Activated CD4-positive, alpha-beta T cell treated with anti-CD3 and anti-CD28 coated beads, Interleukin-2, amount 50 U/mL, for 4 hours (primary cell): ENCODE measurements at places on chromosomes 5 and 9.
A peak's percentile ranks its signal among the peaks of the same experiment; 100 is the strongest.

- DNase-seq = peak; percentile 36
Measured at GRCh38 chr5:119079318-119079921, 8.5 kb downstream of the DMXL1 start.

GRCh38 chr5:168318240-168318639 lies 26.8 kb downstream of the WWC1 start:
- no peak for DNase-seq

- DNase-seq = no peak
Measured at GRCh38 chr5:138472353-138472752, 7.1 kb downstream of the EGR1 start.

DNA sequence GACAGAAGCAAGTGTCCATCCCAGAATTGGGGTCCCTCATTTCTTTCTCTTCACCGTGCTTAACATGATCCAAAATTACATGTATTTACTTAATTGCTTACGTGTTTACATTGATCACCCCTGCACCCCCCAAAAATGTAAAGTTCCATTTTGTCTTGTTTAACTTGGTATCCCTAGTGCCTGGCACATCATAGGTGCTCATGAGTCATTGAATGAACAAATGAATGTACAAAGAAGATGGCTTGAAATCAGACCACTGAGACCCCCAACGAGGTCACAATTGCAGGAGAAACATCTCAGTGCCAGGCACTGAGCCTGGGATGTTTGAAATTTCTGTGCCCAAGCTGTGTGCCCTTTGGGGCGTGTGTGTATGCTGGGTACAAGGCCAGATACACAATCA lies 45.2 kb upstream of the NDFIP1 start:
- no peak for DNase-seq

DNA sequence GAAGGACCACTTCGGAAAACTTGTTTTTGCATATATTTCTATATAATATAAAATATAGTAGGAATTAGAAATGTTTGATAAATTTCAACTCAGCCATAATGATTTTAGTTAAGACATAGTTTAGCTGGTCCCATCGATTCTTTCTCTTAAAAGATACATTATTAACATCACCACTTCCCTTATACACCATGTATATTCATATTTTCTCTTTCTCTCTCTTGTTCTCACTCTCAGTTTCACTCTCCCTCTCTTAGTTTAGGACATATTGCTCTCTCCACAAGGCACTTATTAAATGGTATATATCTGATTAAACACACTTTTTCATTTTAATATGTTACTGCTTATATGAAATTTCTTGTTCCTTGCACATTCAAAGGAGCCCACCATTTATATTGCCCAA lies 90.1 kb upstream of the RASEF start:
- DNase-seq = no peak

DNA sequence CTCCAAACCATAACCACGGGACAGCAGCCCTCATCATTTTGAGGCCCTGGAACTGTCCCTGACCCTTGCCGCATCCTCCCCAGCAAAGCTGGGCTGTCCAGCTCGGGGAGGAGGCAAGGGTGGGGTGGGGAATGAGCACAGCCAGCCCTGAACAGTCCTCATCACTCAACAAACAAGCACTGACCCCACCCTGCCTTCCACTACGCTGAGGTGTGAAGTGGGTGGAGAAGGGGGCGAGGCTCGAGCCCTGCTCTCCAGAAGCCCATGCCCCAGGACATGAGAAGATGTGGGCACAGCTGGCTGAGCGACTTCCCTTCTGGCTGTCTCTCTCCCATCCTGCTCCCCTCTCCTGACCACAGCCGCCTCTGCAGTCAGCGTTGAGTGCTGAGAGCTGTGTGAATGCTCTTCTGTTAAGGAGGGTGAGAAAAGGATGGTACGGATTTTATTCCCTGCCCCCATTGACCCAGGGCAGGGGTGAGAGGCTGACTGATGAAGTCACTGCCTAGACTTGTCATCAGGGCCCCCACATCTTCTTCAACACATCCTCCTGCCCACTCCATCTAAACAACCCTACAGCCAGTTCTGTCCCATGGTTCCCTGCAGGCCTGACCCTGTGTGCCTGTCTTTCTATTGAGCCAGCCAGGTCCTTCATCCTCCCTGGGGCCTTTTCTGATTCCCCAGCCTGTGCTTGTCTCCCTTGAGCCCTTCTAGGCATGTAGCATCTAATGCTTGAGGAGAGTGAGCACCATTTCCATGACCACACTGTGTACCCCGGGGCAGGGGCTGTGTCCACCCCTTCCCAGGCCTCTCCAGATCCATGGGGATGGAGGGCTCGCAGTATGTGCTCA lies 276.0 kb downstream of the FSTL4 start:
- no peak for DNase-seq

- no peak for DNase-seq
Measured at GRCh38 chr9:123756484-123757106, 173.3 kb downstream of the DENND1A start.

- no peak for DNase-seq
Measured at GRCh38 chr5:169527863-169528262, 55.7 kb upstream of the SPDL1 start.

GRCh38 chr9:134959126-134959970 lies 41.6 kb upstream of the FCN1 start:
- no peak for DNase-seq

- DNase-seq = no peak
Measured at GRCh38 chr5:114407783-114408182, 45.9 kb downstream of the KCNN2 start.

DNA sequence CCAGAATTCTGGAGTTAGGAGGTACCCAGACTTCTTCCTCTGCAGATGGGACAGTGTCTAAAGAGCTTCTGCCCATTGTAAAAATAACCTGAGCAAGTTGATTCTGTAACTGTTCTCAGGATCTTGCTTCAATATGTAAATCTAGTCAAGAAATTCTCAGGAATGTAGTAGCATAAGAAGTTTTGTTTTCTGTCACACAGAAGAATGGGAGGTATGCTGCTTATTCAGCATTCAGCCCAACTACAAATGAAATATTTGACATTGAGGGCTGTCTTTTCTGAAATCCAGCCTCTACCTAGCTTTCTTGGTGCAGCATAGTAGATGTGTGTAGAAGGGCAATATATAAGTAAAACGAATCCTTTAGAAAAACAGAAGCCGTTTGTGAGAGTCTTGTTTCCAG lies 13.8 kb downstream of the MACIR start:
- DNase-seq = no peak

DNA sequence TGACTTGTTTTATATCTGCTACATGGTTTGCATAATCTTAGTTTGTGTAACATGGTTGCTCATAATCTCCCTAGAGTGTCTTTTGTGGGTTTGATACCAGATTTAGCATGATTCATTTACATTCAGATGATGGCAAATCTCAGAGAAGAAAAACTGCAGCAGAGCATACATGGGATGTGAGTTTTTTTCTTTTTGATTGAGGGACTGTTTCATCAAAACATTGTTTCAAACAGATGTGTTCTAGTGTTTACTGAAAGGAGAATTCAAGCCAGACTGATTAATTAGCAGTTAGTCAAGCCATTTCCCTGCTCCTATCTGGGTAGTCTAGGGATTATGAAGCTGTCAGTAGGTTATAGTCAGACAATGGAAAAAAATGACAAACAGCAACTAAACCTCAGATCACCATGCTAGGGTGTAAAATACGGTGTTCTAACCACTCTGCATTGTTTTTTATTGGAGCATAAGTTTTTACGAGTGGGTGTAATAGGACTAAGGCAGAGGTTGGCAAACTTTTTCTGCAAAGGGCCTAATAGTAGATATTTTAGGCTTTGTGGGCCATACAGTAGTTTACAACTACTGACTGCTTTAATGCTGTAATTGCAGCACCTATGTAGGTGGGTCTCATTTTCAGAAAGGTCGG lies 10.5 kb upstream of the GDNF start:
- DNase-seq = no peak

DNA sequence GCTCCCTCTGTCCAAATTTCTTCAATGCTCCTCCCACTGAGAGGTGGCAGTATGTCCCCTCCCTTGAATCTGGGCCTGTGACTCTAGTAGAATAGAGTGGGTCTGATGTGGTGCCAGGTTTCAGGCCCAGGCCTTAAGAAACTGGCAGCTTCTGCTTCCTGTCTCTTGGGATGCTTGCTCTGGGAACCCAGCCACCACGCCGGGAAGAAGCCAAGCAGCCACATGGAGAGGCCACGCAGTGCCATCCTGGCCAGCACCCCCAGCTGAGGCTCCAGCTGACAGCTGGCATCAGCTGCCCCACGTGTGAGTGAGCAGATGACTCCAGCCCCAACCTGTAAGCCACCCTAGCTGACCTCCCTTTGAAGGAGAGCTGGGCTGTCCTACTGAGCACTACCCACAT lies 7.3 kb upstream of the TSPAN17 start:
- no peak for DNase-seq

DNA sequence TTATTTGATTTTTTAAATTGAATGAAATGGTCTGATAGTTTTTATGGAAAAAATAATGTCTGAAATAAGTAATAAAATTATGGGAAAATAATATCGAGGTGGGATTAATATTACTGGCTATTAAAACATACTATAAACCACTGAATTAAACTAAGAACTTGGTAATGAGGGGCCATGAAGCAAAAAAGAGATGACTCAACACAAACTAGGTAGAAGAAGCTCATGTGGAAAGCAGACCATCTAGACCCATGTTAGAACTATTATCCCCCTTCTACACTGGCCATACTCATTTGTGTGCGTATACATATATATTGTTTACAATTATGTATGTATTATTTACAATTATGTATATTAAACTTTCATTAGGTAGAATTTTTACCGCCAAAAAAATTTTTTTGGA lies 8.5 kb upstream of the GPR150 start:
- DNase-seq = no peak

DNA sequence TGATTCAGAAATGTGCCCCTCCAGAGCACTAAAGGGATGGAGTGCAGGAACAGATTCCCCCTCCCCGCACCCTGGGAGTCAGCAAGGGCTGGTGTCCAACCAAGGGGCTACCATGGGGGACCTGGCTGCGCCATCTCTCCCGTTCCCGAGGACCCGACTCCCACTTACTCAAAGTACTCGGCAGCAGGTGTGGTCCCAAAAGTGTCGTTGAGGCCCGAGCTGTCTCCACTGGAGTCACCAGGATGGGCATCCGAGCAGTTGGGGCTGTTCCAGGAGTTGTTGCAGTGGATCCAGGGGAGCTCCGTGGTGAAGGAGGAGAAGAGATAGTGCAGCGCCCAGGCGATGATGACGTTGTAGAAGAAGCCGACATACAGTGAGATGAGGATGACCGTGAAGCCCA lies 12.9 kb downstream of the SLC6A3 start:
- DNase-seq = no peak

- no peak for DNase-seq
Measured at GRCh38 chr9:98886691-98887229, 56.9 kb upstream of the COL15A1 start.

DNA sequence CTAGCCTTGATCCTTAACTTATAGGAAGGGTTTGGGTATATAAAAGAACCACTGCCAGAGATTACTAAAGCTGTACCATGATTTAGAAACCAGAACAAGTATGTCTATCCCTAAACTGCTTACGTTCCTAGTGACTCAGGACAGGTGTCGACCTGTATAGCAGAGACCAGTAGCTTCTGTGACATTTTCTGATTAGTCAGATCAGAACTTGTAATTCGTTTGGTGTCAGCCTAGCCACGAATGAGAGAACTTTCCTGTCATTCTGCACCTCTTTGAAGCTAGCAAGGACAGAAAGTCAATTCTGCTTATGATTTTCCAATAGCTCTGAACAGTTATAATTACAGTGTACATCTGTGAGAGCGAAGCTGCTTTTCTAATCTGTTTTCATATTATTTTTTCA lies 39.5 kb downstream of the PRKACG start:
- no peak for DNase-seq

- no peak for DNase-seq
Measured at GRCh38 chr5:73405691-73406090, 42.9 kb downstream of the FOXD1 start.

GRCh38 chr5:32326216-32326772 lies 13.6 kb upstream of the MTMR12 start:
- no peak for DNase-seq

- no peak for DNase-seq
Measured at GRCh38 chr5:54895816-54896341, 89.5 kb downstream of the ESM1 start.

DNA sequence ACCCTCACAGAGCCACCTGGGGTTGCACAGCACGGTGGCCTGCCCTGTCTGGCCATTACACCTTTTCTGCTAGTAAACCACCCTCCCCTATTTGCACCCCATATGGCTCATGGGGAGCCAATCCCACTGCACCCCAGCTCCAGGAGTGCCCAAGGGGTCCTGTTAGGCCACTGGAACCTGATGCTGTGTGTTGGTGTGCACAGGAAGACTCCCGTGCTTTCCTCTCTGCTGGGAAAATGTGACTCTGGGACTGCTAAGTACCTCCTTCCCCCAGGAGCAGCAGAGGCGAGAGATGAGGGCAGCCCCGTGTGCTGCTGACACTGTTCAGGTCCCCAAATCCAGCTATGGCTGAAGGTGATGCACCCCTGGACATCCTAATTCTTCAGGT lies 126.3 kb downstream of the ADAMTS2 start:
- DNase-seq = no peak

GRCh38 chr5:142841511-142842265 lies 71.5 kb downstream of the ARHGAP26 start:
- no peak for DNase-seq

DNA sequence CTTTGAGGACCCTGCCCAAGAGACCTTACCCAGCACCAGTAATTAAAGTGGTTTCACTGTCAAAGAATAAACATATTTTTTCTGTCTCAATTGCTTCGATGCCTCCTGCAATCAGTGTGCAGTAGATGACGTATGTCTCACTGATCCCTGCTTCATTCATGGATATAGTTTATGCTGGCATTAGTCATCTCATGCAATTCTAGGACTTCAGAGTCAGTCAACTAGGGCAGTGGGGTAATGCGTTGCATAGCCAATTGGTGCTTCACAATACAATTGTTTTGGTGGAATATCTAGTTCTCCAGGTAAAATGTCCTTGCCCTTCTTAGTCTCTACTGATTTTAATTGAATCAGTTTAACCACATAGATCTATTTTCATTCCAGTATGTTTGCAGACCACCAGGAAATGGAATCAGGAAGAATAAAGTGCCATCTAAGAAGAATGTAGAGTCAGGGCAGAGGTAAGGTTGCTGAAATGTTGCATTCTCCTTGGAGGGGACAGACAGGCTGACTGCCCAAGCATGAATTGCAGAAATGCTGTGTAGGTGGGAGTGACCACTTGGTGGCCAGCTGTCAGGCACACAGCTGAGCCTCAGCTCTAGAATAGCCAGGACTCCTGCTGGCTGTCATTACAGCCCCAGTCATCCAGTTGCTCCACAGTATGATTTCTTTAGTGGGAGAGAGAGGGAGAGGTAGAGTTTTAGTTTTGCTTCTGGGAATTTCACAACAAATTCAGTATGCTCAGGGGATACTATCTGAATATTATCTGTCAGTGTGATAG lies 73.5 kb upstream of the MEGF10 start:
- no peak for DNase-seq

- DNase-seq = no peak
Measured at GRCh38 chr5:168809218-168809617, 230.1 kb upstream of the PANK3 start.

GRCh38 chr5:61534481-61535267 lies 202.6 kb downstream of the ZSWIM6 start:
- no peak for DNase-seq
